ENCODE measurements at places on chromosomes 2 and 18.

- no peak for DNase-seq
Measured at GRCh38 chr18:29321561-29321960, 1144.6 kb upstream of the CDH2 start.

GRCh38 chr2:192288295-192288694 lies 93.6 kb upstream of the TMEFF2 start:
- no peak for DNase-seq

DNA sequence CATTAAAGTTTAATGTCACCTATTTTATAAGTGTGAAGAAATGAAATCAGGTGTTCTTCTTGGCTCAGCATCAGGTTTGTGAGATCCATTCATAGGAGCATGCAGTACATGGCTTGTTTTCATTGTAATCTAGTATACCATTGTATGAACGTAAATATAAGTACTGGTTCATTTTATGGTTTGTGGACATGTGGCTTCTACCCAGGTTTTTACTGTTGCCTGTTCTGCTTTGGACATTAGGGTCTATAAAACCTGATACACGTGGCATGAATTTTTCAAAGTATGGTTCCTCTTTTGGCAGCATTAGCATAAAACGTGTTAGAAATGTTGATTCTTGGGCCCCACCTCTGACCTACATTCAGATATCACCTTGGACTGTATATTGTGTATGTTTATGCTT lies 175.5 kb downstream of the PRPF40A start:
- no peak for DNase-seq

DNA sequence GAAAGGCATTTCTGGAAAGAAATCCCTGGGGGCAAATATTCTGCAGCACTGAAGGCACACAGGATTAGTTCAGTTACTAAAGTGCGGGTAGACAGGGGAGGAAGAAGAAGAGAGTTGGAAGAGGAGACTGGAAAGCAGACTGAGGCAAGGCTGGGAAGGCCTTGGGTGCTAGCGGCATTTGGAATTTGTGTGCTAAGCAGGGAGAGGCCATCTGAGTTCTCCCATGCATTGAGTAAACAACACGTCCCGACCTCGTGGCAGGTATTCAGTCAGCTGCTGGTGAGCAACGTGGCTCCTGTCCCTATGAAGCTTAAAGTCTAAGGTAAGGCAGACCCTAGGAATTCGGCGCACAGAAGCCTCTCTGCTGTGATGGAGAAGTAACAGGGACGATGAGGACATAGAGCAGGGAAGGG lies 30.7 kb downstream of the ATP8B1 start:
- DNase-seq: no peak

GRCh38 chr2:102796337-102796736 lies 34.5 kb downstream of the TMEM182 start:
- no peak for DNase-seq

- DNase-seq: no peak
Measured at GRCh38 chr2:4791488-4791887, 900.7 kb upstream of the SOX11 start.

DNA sequence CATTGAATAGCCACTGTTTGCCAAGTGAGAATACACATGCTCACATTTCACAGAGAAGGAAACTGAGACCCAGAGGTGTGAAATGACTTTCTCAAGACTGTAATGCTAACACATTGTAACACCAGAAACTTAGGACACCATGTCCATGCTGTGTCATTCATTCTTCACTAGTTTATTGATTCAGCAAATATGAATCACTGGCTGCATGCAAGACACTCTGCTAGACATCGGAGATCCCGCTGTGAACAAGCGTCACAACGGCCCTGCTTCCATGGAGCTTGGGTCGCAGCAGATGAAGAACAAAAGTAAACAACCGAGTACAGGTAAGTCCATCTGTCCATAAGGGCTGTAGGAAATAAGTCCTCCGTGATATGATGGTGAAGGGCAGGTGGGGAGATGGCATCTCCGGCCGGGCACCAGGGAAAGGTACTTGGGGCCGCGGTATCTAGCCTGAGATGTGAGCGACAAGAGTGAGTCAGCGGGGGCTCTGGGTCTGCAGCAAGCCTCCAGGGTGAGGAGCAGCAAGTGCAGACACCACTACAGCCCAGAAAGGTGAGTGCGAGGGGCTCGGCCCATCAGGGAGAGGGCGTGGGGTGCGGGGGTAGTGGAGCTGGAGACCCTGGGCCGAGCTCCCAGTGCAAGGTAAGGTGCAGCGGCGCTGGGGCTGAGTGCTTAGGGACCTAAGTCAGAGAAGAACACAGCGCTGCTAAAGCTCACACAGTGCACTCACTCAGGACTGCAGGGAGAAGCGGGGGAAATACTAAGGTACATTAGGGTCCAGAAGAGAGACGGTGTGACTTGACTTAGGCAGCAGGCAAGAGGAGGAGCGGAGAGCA lies 391.2 kb downstream of the FBXO15 start:
- no peak for DNase-seq

GRCh38 chr18:2522112-2522511 lies 49.2 kb downstream of the METTL4 start:
- DNase-seq: no peak
